HFFc6 (cell line): ENCODE measurements at places on chromosomes 1 and 21. TPM values are rescaled to one million over a fixed set of nuclear protein-coding genes. Genes with fewer than 3 reads are reported as not detected.

XCL2 gene
- total RNA-seq: not detected in 2 replicates

- H3K4me1 ChIP-seq: peaks cover 14% of the 10 kb centered on the region
- no peak overlapping the region for H3K27ac ChIP-seq
- DNase-seq: no peak
- H3K4me3 ChIP-seq: no peak overlapping the region
- H3K36me3 ChIP-seq: no peaks in the 10 kb centered on the region
Measured at GRCh38 chr1:7233646-7234470, 448.6 kb downstream of the CAMTA1 start.

- no peak overlapping the region for H3K4me3 ChIP-seq
- peaks cover 15% of the 10 kb centered on the region for H3K4me1 ChIP-seq
- no peaks in the 10 kb centered on the region for H3K27me3 ChIP-seq
- DNase-seq: no peak
- no peak overlapping the region for H3K27ac ChIP-seq
Measured at GRCh38 chr1:100462326-100463025, 75.5 kb upstream of the GPR88 start.

ITGB2 gene
- total RNA-seq: 0.29 TPM in 1 of 2 replicates, not detected in the other

GRCh38 chr1:67264152-67264551 lies 43.5 kb upstream of the IL12RB2 start:
- H3K27me3 ChIP-seq: peaks cover 22% of the 10 kb centered on the region
- H3K4me3 ChIP-seq: no peak overlapping the region
- H3K4me1 ChIP-seq: no peaks in the 10 kb centered on the region
- no peaks in the 10 kb centered on the region for H3K36me3 ChIP-seq
- no peak overlapping the region for H3K27ac ChIP-seq

DNA sequence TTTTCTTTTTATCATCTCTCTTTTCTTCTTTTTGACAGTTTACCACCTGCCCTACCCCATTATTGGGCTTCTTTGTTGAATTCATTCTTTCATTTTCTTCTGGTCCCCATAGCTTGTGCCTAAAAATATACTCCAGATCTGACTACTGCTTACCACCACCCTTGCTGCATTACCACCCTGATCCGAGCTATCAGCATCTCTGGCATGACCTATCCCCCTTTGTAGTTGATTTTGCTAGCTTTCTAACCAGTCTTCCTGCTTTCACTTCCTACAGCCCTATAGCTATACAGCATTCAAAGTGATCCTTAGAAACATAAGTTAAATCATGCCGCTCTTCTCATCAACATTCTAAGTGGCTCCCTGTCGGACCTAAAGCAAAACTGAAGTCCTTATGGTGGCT lies 59.4 kb upstream of the MPC2 start:
- no peaks in the 10 kb centered on the region for H3K27me3 ChIP-seq
- peaks cover 13% of the 10 kb centered on the region for H3K4me1 ChIP-seq
- no peak overlapping the region for H3K27ac ChIP-seq
- no peak for DNase-seq
- peaks cover 47% of the 10 kb centered on the region for H3K36me3 ChIP-seq

DNA sequence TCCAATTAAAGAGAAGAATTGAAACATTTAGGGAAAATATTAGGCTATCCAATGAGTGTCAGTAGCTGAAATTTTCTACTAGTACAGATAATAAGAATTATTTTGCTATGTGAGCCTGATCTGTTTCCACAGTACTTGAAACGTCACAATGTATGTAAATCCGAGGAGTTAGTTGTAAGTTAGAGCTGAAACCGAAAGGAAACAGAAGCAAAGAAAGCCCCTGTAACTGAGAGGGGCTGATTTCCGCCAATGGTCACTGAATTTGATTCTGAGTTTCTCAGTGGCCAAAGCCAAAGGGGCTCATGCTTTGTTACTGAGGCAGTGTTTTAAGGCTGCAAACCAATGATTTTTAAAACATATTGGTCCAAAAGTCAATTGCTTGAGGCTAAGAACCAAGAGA lies 168.3 kb upstream of the DUSP10 start:
- H3K4me1 ChIP-seq: peaks cover 6% of the 10 kb centered on the region
- no peaks in the 10 kb centered on the region for H3K27me3 ChIP-seq
- DNase-seq: no peak

GRCh38 chr21:23374155-23374554 lies 2233.1 kb downstream of the MRPL39 start:
- no peak for DNase-seq
- no peak overlapping the region for H3K27ac ChIP-seq
- no peak overlapping the region for H3K4me3 ChIP-seq
- H3K4me1 ChIP-seq: no peaks in the 10 kb centered on the region

LCE1E gene
- not detected in 3 replicates for total RNA-seq

- DNase-seq: no peak
- H3K36me3 ChIP-seq: no peaks in the 10 kb centered on the region; the same call in 1 of the 2 replicates
- H3K4me1 ChIP-seq: no peaks in the 10 kb centered on the region
- H3K27ac ChIP-seq: no peak overlapping the region
Measured at GRCh38 chr1:213759359-213760181, 228.2 kb upstream of the PROX1 start.

HTR6 gene
- not detected in 3 replicates for total RNA-seq

- DNase-seq: no peak
- H3K27ac ChIP-seq: no peak overlapping the region
- peaks cover 9% of the 10 kb centered on the region for H3K27me3 ChIP-seq
- peaks cover 40% of the 10 kb centered on the region for H3K4me1 ChIP-seq
- H3K4me3 ChIP-seq: no peak overlapping the region
Measured at GRCh38 chr1:203129501-203130231, 2.1 kb downstream of the ADORA1 start.

- no peaks in the 10 kb centered on the region for H3K36me3 ChIP-seq
- peaks cover 36% of the 10 kb centered on the region for H3K4me1 ChIP-seq
- no peak overlapping the region for H3K27ac ChIP-seq
- H3K27me3 ChIP-seq: no peaks in the 10 kb centered on the region; the same call in none of the 2 replicates
Measured at GRCh38 chr1:6889875-6890480, 104.7 kb downstream of the CAMTA1 start.

SPRR2D gene
- not detected in 3 replicates for total RNA-seq

GRCh38 chr1:5269901-5270300 lies 615.5 kb downstream of the AJAP1 start:
- no peaks in the 10 kb centered on the region for H3K4me1 ChIP-seq
- no peak overlapping the region for H3K27ac ChIP-seq
- 0 out of 2 replicates have a peak, but pooled peaks cover 5% of the 10 kb centered on the region for H3K36me3 ChIP-seq
- no peak overlapping the region for H3K4me3 ChIP-seq

RYR2 gene
- total RNA-seq: 0.23 TPM in 1 of 2 replicates, not detected in the other

PRAMEF2 gene
- not detected in 3 replicates for total RNA-seq

GRCh38 chr1:70945251-70945650 lies 102.4 kb downstream of the PTGER3 start:
- no peak overlapping the region for H3K27ac ChIP-seq
- no peaks in the 10 kb centered on the region; the same call in 1 of the 2 replicates for H3K4me1 ChIP-seq
- no peak overlapping the region for H3K4me3 ChIP-seq
- H3K27me3 ChIP-seq: peaks cover 2% of the 10 kb centered on the region; the same call in 1 of the 2 replicates
- peaks cover 2% of the 10 kb centered on the region; the same call in 1 of the 2 replicates for H3K36me3 ChIP-seq
- DNase-seq: no peak

CD2 gene
- not detected in 3 replicates for total RNA-seq

DNA sequence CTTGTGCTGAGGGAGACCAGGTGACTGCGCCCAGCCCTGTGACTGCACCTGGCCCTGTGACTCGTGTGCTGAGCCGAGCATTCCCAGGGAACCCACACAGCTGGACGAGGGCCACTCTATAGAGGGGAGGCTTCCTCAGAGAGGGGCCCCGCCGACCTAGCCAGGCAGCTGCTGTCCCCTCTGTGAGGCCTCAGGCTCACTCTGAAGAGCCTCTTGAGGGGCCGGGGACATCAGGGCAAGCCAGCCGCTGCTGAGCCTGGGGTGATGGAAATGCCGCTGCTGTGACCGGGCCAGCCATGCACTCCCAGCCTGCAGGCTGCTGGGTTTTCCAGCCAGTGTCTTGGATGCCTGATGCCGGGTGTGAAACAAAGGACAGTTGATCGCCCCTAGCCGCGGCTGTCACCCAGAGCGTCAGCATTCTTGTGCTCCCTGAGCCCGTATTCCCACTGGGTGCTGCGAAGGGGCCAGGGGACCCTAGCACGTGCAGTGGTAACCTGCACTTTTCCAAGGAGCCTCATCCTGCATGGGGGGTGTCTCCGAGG lies 17.5 kb downstream of the PFKL start:
- H3K4me3 ChIP-seq: no peak overlapping the region
- no peaks in the 10 kb centered on the region for H3K4me1 ChIP-seq
- DNase-seq: no peak
- H3K27ac ChIP-seq: no peak overlapping the region

C1orf87 gene
- total RNA-seq: not detected in 3 replicates

DNA sequence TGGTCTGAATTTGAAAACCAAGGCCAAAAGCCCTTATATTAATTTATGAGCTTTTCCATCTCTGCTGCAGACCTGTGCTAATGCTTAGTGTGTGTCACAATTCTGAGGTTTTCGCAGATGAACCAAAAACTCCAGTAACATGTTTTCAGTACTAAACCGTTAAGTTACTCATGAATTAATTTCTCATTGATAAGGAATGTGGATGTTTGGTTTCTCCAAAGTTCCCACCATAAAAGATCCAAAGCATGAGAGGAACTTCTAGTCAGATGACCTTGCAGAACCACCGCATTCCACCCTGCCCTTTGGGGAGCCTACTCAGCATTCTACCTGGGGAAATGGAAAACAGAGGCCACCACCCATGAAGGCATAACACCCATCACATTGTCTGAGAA lies 7.5 kb upstream of the LEPR start:
- peaks cover 2% of the 10 kb centered on the region; the same call in 1 of the 2 replicates for H3K27me3 ChIP-seq
- peak; percentile 85 for DNase-seq
- peak overlapping the region; percentile 12; the same call in 1 of the 2 replicates for H3K4me3 ChIP-seq
- H3K36me3 ChIP-seq: peaks cover 27% of the 10 kb centered on the region
- peaks cover 65% of the 10 kb centered on the region for H3K4me1 ChIP-seq

S100A7A gene
- not detected in 3 replicates for total RNA-seq

ANGPTL1 gene
- total RNA-seq: not detected in 3 replicates

GRCh38 chr1:34470401-34470800 lies 284.4 kb upstream of the GJB5 start:
- H3K36me3 ChIP-seq: no peaks in the 10 kb centered on the region
- DNase-seq: no peak
- H3K4me1 ChIP-seq: no peaks in the 10 kb centered on the region
- no peak overlapping the region for H3K27ac ChIP-seq
- H3K27me3 ChIP-seq: no peaks in the 10 kb centered on the region

DNA sequence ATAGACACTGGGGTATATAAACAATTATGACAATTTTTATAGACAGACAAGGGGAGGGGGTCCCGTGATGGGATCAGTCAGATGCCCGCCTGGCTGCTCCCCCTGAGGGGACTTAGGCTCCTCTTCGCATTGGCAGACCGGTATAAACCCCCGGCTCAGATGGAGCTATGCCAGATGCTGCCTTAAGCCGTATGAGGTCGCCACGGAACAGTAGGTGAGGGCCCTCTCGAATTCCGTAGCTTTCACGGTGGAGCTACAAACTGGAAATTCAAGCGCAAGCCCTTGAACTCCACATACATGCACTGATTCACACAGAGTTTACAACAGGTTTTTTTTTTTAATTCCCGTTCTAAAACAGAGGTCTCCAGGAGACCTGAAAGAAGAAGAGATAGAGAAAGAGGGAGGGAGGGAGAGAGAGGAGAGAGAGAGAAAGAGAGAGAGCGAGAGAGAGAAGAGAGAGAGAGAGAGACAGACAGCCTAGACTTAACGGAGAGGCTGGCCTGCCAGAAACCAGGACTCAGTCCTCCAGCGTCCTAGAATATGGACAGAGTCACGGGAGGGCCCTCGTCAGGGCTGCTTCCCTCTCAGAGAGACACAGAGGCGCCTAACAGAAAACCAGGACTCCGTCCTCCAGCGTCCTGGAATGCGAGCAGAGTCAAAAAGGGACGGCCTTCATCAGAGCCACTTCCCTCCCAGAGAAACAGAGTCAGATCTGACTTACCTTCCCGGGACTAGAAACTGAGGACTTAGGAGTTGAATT lies 24.4 kb upstream of the TMEM54 start:
- H3K27ac ChIP-seq: peak overlapping the region; percentile 89
- H3K36me3 ChIP-seq: no peaks in the 10 kb centered on the region
- peak; percentile 50 for DNase-seq

DNA sequence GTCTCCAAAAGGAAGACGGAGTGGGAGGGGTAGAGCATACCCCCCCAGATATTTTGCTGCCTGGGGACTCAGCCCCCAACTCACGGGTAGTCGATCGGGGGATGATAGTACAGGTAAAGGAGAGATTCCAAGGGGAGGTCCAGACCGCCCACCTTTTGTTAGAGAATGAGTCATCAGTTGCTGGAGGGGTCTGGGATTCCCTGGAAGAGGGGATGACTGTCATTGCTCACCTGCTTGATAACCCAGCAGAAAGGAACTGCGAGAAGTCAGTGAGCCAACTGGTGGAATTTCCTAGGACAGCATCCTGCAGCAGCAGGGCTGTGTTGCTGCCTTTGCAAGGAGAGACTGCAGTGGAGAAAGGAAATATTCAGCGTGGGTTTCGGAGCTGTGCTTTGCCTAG lies 64.4 kb downstream of the MACF1 start:
- H3K4me3 ChIP-seq: peak overlapping the region; percentile 86
- H3K27ac ChIP-seq: peak overlapping the region; percentile 96
- no peak for DNase-seq
- peaks cover 6% of the 10 kb centered on the region for H3K36me3 ChIP-seq
- H3K4me1 ChIP-seq: peaks cover 61% of the 10 kb centered on the region

DNA sequence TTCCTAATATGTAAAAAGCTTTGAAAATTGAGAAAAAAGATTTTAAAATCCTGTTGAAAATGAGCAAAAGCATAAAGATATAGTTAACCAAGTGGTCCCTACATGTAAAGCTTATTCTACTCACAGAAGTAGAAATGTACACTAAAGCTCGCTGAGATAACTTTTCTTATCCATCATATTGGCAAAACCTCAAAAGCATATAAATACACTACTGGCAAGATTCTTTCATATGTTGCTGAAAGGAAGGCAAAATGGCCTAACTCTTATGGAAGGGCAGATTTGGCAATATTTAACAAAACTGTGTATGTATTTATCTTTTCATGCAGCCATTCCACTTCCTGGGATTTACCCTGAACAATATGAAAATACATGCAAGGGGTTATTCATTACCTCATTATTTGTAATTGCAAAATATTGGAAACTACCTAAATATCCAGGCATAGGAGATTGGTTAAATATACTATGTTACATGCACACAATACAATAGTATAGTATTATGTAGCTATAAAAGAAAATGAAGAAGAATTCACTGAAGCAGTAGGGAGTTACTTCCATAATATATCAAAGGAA lies 43.2 kb upstream of the LYPLAL1 start:
- H3K4me3 ChIP-seq: no peak overlapping the region
- H3K27me3 ChIP-seq: no peaks in the 10 kb centered on the region
- H3K27ac ChIP-seq: no peak overlapping the region
- no peak for DNase-seq
